ENCODE measurements at places on chromosomes 1 and 21.
A peak's percentile ranks its signal among the peaks of the same experiment; 100 is the strongest.

- DNase-seq = peak; percentile 65
Measured at GRCh38 chr1:34786521-34787325, 5.7 kb downstream of the GJB3 start.

GRCh38 chr1:182087719-182088350 is 26.3 kb upstream of the ZNF648 start:
- DNase-seq = no peak

DNA sequence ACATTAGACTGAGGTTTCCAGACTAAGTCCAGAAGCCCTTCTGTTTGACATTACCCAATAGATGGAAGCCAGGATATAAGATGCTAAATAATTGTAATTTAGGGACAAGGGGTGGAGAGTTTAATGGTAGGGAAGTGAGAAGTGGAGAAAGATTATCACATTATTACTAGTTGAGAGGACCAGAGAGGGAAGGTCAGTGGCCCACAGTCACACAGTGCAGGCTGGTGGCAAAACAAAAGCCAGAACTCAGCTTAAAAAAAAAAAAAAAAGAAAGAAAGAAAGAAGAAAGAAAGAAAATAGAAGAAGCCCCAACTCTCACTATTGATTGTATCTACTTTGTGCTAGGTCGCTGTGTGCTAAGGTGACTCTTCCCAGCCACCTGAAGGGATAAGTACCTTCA is 41.6 kb upstream of the WNT4 start:
- no peak for DNase-seq

- no peak for DNase-seq
Measured at GRCh38 chr1:227391211-227391610, 72.9 kb upstream of the CDC42BPA start.

GRCh38 chr1:20107796-20108195 is 11.5 kb downstream of the PLA2G2D start:
- no peak for DNase-seq

DNA sequence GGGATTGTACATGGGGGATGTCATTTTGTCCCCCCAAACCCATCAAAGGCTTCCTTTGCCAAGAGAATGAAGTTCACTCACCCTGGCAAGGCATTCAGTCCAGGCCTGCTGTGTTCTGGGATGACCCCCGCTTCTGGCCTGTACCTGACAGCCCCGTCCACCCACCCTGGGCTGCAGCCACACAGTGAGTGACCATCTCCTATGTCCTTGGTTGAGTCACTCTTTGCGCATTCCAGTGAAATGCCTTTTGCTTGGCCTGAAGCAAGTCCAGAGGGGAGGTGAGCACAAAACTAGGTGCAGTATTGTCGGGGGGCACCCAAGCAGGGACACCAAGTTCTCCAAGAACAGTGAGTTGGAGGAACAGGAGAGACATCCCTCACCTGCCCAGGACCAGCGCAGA is 10.2 kb downstream of the TMPRSS3 start:
- no peak for DNase-seq

DNA sequence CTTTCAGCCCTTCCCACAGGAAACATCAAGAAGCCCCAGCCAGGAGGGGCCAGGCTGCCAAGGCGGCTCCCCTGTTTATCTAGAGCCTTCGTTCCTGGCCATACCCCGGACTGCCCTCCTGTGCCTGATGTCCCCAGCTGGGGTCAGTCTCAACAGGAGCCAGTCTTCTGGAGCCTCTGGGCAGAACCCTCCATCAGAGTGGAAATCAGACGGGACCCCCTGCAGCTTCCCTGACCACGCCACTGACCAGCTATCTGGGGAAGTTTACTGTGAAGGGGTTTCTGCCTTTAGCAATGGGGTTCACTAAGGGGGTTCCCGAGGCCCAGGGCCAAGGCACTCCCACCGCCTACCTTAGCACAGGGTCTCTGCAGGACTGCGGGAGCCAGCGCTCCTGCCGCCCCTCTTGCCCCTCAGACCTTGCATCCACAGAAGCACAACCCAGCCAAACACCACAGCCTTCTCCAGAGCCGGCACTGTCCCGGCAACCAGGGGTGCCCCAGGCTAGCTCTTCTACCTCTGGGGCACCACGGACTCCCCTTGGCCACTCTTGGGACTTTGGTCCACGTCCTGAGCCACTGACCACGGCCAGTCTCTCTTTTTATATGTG is 3.5 kb upstream of the MTFR1L start:
- DNase-seq = no peak

GRCh38 chr21:46124083-46124925 is 26.4 kb downstream of the COL6A2 start:
- DNase-seq = no peak

DNA sequence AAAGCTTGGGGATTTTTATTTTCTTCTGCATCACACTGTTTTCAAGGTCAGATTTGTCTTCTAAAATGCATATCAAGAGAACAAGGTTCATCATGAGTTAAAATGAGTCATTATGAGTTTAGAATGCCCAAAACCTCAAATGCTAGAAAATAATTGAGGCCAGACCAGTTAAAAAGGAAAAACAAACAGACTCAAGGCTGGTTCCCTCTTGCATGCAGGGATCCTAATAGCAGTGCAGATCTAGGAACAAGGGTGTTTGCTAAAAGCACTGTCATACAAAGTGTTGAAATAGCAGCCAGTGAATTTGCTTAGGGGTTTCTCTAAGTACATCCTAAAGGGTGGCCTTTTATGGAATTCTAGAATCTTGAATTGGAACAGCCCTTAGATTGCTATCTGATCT is 15.3 kb downstream of the BEND5 start:
- no peak for DNase-seq

DNA sequence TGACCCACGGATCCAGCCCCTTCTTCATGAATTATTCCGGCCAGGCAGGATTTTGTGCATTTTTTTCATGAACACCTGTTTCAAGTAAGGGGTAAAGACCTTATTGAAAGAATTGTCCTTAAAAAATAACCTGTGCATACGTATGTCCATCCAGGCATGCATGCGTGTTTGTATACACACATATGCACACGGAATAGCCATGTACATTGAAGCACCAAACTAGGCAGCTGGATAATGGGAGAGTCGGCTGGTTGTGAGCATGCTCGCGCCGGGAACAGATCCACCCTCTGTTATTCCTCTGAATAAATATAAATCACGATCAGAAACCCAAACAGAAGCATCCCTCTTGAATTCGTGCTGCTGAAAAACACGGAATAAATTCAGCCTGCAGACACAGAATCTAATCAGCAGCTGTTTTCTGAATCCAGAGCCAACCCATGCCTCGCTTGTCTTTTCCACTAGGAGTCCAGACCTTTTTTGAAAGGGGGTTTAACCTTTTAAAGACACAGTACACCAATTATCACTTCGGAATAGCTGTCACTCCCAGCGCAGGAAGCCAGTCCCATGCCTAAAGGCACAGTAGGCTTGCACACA is at the start of gene HIVEP3:
TSS of gene HIVEP3 (minus strand) at position 473 of the 594 bp plus-strand sequence.
- peak; percentile 85 for DNase-seq

GRCh38 chr1:164660412-164660772 is 101.4 kb downstream of the PBX1 start:
- no peak for DNase-seq

DNA sequence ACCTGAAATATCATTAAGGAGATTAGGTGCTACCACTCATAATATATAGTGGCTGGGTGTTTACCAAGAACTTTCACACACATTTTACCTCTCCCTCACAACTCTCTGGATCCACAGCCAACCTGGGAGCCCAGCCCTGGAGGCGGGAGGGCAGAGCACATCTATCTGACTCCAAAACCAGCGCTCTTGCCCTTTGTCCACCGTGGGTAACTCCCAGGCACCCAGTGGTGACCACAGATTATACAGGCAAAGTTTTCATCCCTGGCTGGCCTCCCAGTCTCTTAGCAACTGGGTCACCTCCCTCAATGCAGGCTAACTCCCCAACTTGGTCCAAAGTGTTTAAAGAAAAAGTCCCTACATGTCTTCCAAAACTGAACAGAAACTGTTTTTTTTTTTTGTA is 2.4 kb downstream of the PAQR7 start:
- no peak for DNase-seq

DNA sequence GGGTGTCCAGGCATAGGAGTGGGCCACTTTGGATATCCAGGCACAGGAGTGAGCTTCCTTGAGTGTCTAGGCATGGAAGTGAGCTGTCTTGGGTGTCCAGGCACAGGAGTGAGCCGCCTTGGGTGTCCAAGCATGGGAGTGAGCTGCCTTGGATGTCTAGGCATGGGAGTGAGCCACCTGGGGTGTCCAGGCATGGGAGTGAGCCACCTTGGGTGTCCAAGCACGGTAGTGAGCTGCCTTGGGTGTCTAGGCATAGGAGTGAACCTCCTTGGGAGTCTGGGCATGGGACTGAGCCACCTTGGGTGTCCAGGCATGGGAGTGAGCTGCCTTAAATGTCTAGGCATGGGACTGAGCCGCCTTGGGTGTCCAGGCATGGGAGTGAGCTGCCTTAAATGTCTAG is 146.3 kb downstream of the C1orf94 start:
- DNase-seq = no peak

DNA sequence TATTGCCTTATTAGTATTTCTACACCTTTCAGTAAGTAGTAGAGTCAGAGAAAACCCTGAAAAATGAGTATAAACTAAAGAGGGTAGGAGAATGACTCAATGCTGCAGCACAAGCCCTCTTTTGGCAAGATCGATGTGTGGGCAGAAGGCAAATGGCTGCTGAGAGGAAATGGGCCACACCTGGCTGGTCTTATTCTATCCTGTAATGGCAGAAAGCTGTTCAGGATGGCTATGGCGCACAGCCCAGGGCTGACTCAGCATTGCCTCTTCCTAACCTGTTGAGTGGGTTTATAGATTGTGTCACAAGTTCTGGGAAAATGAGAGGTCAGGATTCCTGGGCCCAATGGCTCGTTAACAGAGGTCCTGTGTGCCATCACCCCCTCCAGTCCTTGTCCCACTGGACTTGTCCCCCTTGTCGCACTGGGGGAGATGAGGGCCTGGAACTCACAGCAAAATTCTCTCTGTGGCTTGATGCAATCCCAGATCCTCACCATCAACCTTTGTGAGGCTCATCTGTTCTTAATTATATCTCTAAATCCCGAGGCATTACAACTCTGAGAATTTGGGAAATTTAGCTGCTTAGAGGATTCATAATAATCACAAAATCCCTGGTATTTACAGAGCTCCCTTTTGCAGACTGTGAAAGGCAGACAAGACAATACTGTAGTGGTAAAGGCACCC is 13.2 kb downstream of the HMGB4 start:
- no peak for DNase-seq

DNA sequence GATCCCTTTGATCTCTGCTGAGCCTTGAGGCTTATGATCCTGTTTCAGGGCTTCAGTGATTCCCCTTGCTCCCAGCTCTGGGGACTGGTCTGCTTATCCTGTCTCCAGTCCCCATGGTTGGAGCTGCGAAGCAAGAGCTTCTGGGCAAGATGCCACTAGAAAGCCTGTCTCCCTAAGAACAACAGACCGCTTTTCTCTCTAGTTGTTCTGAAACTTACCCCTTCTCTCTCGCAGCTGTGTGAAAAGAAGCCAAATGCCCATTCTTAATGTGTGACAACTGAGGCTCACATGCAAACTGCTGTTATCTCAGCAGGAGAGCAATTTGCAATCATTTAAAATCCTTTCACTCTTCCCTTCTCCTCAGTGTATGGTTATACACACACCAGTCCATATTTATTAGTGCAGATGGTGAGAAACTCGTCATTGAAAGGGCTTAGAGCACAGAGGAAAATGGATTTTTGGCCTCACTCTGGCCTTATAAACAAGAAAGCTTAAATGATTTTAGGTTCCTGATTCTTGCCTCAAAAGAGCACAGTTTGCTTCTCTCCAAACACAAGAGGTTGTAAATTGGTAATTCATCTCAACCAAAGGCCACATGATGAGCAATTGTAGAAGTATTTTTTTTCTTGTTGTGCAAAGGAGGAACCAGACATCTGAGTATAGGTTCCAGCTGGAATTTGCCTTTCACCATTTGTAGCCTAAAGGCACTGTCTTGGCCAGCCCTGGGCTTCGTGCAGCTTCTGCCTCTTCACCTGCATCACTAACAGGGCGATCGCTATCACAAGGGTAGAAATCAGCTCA is 179.2 kb upstream of the LMO4 start:
- peak; percentile 19 for DNase-seq

DNA sequence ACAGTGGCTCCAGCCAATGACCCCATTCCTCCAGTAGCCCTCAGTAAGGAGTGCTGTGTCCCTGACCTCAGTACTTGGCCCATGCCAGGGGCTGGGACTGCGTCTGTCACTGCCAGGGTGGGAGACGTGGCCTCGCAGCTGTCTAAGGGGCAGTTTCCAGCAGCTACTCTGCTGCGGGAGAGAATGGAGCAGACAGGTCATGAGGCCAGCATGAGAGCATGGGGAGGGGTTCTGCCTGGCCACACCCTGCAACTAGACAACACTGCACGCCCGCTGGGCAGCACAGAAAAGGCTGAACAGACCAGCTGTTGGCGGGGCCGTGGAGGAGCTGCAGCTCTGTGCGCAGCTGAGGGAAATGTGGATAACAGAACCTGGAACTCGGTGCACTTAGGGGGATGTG is 91.6 kb upstream of the COL6A1 start:
- DNase-seq = no peak

DNA sequence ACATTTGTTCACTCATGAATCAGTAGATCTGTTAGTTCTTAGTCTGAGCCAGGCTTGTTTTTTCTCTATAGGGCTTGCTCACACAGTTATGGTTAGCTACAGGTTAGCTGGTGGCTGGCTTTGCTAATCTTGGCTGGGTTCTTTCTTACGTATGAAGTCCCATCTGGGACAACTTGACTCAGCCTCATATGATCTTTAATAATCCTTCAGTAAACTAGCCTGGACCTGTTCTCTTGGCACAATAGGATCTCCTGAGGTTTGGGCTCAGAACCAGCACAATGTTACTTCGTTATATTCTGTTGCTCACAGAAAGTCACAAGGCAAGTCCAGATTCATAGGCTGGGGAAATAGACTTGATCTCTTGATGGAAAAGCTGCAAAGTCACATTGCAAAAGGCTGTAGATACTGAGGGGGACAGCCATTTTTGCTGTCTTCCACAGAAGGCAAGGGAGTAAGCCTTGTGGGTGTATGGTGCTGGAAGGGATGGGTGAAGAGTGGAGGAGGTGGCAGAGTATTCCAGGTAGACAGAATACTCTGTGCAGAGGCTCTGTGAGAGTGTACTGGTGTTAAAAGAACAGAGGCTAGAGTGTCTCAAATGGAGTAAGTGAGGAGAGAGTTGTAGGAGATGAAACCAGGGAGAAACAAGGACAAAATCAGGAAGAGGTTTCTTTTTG is 24.4 kb downstream of the EFCAB7 start:
- DNase-seq = no peak

- DNase-seq = no peak
Measured at GRCh38 chr1:217253985-217254384, 376.9 kb downstream of the GPATCH2 start.

- no peak for DNase-seq
Measured at GRCh38 chr1:185271921-185272320, 45.1 kb downstream of the IVNS1ABP start.

All from NCI-H526 treated with DMSO at 0.1 percent for 48 hours (cell line).